ENCODE measurements at places on chromosomes 6 and 20.

- DNase-seq = no peak
Observed at GRCh38 chr6:113596387-113597230, 260.5 kb upstream of the MARCKS start.

- no peak for DNase-seq
Observed at GRCh38 chr6:154399097-154399496, 42.5 kb upstream of the IPCEF1 start.

GRCh38 chr6:133761706-133762105, 127.2 kb upstream of the TCF21 start:
- DNase-seq = no peak

GRCh38 chr6:104887350-104887749, 27.6 kb upstream of the HACE1 start:
- DNase-seq = peak; percentile 6

GRCh38 chr6:142357879-142358278, 56.1 kb downstream of the ADGRG6 start:
- no peak for DNase-seq

DNA sequence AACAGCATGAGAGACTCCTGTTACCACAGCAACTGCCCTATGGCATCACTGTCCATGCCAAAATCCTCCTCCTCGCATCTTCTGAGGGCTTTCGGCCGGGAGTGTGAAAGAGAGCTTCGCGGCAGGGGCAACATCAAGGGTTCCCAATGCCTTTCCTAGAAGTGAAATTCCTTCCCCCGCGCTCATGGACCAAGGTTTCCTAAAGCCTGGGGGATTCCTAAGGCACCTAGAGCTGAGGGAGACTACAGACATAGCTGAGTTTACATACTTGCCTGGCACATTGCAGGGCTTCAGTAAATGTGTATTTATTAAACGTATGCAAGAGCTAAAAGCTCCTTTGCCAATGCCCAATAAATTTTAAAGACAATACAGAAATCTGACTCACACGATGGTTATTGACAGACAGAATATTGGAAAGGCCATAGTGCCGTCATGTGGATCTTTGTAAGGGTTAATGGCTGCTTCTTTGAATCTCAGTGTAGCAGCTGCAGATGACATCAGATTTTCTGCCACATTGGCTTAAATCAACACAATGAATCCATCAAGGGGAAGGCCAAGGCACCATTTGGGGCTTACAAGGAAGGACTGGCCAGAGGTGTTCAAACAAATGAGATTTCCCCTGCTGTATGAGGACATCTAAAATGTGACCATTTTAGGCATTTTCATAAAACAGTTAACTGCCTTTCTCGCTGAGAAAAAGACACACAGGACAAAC, 281.2 kb upstream of the JARID2 start:
- no peak for DNase-seq

DNA sequence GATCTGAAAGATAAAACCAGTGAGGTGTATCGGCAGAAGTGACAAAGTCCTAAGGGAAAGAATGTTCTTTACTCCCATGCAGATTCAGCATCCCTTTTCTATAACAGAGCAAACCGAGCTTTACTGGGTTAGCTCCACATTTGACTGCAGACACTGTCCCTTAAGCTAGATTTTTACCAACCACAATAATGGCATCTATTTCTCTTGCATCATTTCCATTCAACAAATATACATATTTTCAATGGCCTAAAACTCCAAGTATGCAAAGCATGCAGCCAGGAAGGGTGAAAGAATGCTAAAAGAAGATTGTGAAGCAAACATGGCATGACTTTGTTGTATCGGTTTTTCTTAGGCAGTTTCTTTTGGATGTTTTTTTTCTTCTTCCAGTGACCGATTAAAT, 255.4 kb downstream of the OGFRL1 start:
- peak; percentile 11 for DNase-seq

DNA sequence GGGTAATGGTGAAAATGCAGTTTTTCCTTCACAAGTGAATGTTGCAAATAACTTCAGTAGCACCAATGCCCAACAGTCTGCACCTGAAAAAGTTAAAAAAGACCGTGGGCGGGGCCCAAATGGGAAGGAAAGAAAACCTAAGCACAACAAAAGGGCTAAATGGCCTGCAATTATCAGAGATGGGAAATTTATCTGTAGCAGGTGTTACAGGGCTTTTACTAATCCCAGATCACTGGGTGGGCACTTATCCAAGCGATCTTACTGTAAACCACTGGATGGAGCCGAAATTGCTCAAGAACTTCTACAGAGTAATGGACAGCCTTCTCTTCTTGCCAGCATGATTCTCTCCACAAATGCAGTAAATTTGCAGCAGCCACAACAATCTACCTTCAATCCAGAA, 64.8 kb upstream of the SMIM8 start:
- no peak for DNase-seq

GRCh38 chr6:167570460-167571400, 245.8 kb downstream of the TTLL2 start:
- no peak for DNase-seq

- DNase-seq = peak; percentile 83
Observed at GRCh38 chr6:134447883-134448387, 130.0 kb upstream of the SGK1 start.

GRCh38 chr20:51565298-51566144, 23.0 kb upstream of the NFATC2 start:
- no peak for DNase-seq

GRCh38 chr6:166765234-166765541, 138.1 kb upstream of the RPS6KA2 start:
- no peak for DNase-seq

- no peak for DNase-seq
Observed at GRCh38 chr6:148533309-148534107, 190.9 kb downstream of the SASH1 start.

DNA sequence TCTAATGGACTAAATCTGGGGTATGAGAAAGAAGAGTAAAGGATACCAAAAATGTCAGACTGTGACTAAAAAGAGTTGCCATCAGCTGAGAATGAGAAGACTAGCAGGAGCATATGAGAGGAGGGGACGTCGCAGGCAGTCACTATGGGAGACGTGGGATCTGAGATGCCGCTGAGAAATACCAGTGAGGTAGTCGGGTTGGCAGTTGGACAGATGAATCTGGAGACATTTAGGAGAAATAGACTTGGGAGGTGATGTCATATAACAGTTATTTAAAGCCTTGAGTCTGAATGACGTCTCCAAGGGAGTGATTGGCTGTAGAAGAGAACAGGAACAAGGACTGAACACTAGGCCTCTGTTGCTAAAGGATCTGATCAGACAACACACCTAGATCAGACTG, 51.5 kb upstream of the TRIM26 start:
- DNase-seq = no peak

- no peak for DNase-seq
Observed at GRCh38 chr6:7677229-7677628, 48.7 kb upstream of the BMP6 start.

- DNase-seq = no peak
Observed at GRCh38 chr6:87182321-87182720, 27.0 kb downstream of the ZNF292 start.

DNA sequence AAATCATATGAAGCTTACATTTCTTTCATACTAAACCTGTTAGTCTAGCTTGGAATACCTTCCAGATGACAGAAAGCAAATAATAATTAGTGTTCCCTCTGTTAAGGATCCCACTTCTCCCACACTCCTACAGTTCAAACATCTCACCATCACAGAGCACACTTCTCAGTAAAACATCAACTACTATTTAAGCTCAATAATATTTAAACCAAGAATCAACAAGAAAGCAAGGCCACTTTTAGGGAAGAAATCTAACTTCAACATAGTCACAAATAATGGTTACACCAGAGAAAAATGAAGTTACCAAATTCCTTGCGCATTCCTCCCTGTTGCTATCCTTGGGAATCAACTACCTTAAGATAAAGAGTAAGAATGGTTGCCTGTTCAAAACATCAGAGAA, 1.6 kb downstream of the SNX14 start:
- DNase-seq = no peak

DNA sequence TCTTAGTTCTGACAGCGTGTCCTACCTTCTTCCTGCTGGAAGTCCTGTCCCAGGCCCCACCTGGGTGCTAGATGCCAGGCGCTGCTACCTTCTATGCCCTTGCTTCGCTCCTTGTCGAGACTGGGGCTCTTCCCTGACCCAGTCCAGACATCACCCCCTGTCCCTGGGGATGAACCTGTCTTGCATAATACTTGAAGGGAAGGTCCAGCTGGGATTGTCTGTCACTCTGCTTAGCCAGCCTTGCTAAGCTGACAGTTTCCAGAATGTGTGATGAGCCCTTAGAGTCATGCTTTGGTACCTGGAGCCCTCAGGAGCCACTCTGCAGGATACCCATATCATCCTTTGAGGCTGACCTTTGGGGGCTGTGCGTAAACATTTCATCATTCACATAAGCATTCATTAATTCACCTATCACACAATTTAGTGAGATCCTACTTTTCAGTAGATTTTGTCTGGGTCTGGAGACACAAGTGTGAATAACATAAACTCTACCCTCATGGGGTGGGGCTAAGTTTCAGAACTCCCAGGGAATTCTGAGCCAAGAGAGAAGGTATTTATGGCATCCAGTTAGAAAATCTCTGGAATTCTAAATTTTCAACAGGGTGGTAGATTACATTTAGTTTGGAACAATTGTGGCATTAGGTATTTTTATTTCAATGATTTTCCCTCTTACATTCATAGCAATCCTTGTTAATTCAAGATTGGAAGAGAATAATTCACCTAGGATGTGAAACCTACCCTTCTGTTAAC, 151.1 kb upstream of the HDAC2 start:
- DNase-seq = no peak

- no peak for DNase-seq
Observed at GRCh38 chr20:61963885-61964674, 101.6 kb downstream of the TAF4 start.

DNA sequence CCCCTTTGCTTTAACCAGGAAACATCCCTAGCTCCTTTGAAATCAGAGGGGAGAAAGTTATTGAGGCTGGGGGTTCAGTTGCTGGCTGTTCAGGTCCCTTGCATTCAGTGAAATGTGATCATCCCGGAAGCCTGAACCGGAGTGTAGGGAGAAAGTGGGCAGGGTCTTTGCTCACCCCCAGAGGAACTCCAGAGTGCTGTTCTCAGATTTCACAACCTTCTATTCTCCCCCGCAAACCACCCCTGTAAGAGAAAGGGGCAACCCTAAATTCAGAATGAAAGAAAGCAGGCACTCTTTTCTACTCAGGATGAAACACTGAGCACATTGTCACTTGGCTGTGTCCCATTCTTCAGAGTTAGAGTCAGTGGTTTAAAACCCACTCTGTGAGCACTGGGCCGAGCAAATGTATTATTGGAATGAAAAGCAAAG, 139.8 kb downstream of the KHDC1L start:
- DNase-seq = no peak

- no peak for DNase-seq
Observed at GRCh38 chr6:132487762-132488161, 25.2 kb downstream of the STX7 start.

GRCh38 chr6:27541212-27541932, 68.5 kb upstream of the ZNF184 start:
- DNase-seq = no peak

DNA sequence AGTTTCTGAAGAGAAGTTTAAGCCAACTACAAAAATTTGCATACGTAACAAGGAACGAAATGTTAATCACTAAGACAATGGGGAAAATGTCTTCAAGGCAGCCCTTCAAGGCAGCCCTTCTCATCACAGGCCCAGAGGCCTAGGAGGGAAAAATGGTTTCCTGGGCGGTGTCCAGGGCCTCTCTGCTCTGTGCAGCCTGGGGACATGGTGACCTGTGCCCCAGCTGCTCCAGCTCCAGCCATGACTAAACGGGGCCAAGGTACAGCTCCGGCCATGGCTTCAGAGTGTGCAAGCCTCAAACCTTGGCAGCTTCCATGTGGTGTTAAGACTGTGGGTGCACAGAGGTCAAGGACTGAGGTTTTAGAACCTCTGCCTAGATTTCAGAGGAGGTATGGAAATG, 325.1 kb downstream of the FRK start:
- no peak for DNase-seq

- DNase-seq = no peak
Observed at GRCh38 chr6:145539831-145540230, 195.5 kb downstream of the EPM2A start.

GRCh38 chr6:78670802-78671201, 196.5 kb upstream of the IRAK1BP1 start:
- DNase-seq = no peak

DNA sequence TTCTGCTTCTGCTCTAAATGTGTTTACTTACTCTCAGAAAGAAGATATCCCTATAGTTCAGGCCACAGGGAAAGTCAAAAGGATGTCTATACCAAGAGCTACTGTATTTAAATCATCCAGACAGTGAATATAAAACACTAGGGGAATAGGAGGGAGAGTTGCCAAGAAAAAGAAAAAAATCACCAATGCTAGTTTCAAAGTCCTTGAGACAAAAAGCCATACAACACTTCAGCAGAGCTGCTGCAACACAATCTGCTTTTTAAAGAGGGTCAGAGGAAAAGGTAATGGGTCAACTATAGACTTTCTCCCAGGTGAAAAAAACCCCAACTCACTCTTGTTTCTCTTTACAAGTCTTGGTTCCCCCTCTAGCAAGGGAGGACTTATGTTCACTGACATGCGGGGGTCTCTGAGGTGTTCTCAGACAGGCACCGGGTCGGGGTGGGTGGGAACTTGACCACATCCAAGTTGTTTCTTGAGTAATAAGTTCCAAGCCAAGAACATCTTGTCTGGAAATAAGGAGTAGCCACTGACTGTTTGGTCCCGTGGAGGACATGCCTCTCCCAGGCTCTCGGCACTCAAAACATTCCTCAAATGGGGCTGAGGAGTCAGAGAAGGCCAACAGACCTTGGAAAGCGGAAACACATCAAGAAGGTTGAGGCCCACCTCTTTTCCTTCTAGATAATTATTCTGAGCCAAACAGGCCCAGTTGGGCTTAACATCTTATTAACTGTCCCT, 47.7 kb downstream of the GJA10 start:
- DNase-seq = no peak

GRCh38 chr6:129454488-129454887, 255.5 kb downstream of the ARHGAP18 start:
- no peak for DNase-seq

DNA sequence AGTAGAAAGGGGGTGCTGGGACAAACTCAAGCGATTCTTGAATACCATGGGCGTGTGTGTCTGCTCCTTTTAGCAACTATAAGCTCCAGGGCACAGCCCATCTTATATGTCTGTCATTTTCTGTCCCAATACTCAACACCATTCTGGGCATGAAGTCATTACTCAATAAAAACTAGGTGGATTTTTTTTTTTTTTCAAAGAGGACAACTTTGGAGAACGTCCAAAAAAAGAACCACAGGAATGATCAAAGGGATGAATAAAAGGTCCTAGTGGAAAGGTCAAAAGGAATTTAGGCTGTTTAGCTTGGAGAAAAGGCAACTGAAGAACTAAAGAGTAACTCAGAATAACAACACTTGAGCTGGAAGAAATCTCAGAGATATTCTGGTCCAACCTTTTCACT, 24.4 kb downstream of the UQCC1 start:
- DNase-seq = no peak

Measured in AG04450 (cell line).